Smooth muscle cell of the pulmonary artery (primary cell): ENCODE measurements at places on chromosomes 4 and X. TPM values are rescaled to one million over a fixed set of nuclear protein-coding genes. Genes with fewer than 3 reads are reported as not detected.

The SNCA gene
- 0.85 and 33.8 TPM in 2 replicates for total RNA-seq

The STAP1 gene
- not detected in 2 replicates for total RNA-seq

The ADH1B gene
- total RNA-seq, result 22.1 and 685 TPM in 2 replicates

The AKAP4 gene
- not detected in 2 replicates for total RNA-seq

The RBMX2 gene
- total RNA-seq, result 16.4 and 17.5 TPM in 2 replicates

The FGF5 gene
- total RNA-seq, result 21.3 and 31.5 TPM in 2 replicates

The PABPC5 gene
- 0.86 and 3.3 TPM in 2 replicates for total RNA-seq

The P2RY8 gene
- total RNA-seq, result not detected in 2 replicates

The XG gene
- 1.2 and 5.8 TPM in 2 replicates for total RNA-seq

The PRDM5 gene
- 8.2 and 10.1 TPM in 2 replicates for total RNA-seq

The OTUD6A gene
- not detected in 2 replicates for total RNA-seq

The RBM46 gene
- total RNA-seq, result under 0.01 TPM in 1 of 2 replicates, not detected in the other

The ITM2A gene
- 0.72 TPM in 1 of 2 replicates, not detected in the other for total RNA-seq

The SLC25A53 gene
- 12.6 and 16.4 TPM in 2 replicates for total RNA-seq

The PGAM4 gene
- not detected in 2 replicates for total RNA-seq

The GYPA gene
- total RNA-seq, result not detected in 2 replicates

The FRAS1 gene
- 2.0 and 37.8 TPM in 2 replicates for total RNA-seq

The TEX13B gene
- not detected in 2 replicates for total RNA-seq

The FABP2 gene
- total RNA-seq, result not detected in 2 replicates

The SUPT20HL2 gene
- not detected in 2 replicates for total RNA-seq

The SMIM31 gene
- total RNA-seq, result not detected in 2 replicates

The ASB9 gene
- 0.26 and 0.36 TPM in 2 replicates for total RNA-seq

The AMTN gene
- 0.13 TPM in 1 of 2 replicates, not detected in the other for total RNA-seq

The GPR34 gene
- total RNA-seq, result 0.07 TPM in 1 of 2 replicates, not detected in the other

The STPG2 gene
- total RNA-seq, result 0.10 TPM in 1 of 2 replicates, not detected in the other

The EREG gene
- 0.23 and 7.9 TPM in 2 replicates for total RNA-seq

The XK gene
- total RNA-seq, result 0.13 TPM in 2 replicates

The GIMD1 gene
- total RNA-seq, result not detected in 2 replicates

The CT45A2 gene
- total RNA-seq, result not detected in 2 replicates

The IL13RA2 gene
- 102 and 123 TPM in 2 replicates for total RNA-seq
